ENCODE measurements at places on chromosomes 13 and 19.
A peak's percentile ranks its signal among the peaks of the same experiment; 100 is the strongest.

DNA sequence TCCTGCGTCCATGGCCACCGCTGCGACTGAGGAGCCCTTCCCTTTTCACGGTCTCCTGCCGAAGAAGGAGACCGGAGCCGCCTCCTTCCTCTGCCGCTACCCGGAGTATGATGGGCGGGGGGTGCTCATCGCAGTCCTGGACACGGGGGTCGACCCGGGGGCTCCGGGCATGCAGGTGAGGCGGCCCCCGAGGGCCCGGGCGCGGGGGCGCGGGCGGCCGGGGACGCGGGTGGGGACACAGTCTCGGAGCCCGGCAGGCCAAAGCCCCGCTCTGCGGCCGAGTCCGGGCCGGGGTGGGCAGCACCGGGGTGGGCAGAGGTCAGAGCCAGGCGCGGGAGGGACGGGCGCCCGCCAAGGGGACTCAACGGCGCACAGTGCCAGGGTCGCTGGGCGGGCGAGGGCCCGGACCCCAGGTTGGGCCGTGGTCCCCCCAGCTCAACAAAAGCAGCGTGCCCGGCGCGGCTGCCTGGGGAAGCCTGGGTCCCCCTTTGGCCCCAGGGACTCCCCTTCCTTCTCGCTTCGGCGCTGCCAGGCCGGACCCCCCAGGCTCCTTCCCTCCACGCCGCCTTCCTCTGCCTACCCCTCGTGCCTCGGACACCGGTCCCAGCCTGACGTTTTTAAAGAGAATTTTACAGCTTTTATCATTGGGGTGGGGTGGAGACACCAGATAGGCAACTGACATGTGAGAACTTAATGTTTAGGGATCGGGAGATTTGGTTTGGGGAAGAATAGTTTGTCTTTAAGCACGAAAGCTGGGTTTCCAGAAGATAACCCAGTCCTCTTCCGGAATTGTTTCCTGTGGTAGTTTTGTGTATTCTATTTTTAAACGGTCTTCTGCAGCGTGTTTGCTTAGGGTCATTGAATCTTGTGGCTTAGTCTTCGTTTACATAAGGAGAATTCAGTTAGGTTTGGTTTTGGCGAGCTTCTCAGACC lies 509 bp downstream of the TPP2 start:
- peak; percentile 15 for DNase-seq

DNA sequence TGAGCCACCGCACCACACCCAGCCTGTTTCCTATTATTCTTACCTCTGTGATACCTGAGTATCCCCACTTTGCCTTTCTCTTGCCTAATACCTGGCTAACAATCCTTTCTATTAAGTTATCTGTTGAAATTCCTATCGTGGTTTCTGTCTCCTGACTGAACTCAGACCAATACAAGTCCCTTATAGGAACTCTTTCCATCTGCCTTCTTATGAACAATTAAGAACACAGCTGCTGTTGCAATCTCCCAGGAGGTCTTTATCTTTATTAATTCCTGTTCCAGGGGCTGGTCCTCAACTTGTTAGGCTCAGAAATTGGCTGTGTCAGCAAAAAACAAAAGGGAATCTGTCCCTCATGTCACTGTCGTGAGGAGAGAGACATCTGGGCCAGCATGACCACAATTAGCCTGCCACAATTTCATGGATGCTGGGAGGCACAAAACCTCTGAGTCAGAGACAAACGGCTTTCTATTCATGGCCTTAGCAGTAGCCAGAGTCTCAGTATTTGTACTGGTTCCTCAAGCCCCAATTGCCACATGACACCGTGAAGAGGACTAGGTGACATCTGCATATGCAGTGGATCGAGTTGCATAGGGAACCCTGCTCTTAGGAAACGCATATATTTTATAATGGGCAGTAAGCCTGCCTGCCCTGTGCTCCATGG lies 58.2 kb downstream of the NUFIP1 start:
- no peak for DNase-seq

- DNase-seq, result no peak
Observed at GRCh38 chr13:111659842-111660241, 339.4 kb downstream of the TEX29 start.

DNA sequence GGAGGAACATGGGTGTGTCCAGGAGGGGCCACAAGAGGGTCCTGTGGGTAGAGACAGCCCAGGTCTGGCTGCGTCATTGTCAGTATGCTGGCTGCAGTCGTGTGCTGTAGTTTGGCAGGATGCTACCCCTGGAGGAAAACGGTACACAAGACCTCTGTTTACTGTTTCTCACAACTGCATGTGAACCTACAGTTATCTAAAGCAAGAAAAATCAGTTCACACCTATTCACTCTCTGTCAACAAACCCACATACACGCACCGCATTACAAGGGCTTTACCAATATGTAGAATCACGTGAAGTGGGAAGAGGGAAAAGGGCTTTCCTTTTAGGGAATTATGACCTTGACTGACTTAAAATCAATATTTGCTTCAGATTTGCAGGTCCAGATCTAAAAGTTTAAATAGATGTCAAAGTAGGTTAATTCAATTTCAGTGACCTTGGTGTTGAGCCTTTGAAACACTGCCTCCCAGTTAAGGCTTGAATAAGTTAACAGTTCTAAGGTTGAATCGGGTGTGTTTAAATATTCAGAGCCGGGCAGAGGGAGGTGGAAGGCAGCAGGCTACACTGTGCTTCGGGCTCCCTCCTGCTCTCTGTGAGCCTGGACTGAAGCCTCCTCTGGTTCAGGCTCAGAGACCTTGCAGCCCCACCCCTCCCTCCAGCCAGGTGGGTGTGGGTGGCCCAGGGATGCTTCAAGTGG lies 17.2 kb upstream of the MCF2L start:
- no peak for DNase-seq

DNA sequence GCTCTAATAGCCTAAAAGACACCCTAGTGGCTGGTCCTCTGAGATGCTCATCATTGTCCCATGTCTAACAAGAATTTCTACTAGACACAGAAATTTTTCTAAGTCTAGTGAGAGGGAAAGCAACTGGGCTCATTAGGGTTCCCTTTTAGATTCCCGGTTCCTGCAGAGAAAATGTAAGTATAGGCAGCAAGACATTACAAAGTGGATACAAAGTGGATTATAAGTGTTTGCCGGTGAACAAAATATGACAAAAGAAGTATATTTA lies 20.8 kb upstream of the TMTC4 start:
- no peak for DNase-seq

- no peak for DNase-seq
Observed at GRCh38 chr13:102191951-102192502, 209.8 kb downstream of the FGF14 start.

DNA sequence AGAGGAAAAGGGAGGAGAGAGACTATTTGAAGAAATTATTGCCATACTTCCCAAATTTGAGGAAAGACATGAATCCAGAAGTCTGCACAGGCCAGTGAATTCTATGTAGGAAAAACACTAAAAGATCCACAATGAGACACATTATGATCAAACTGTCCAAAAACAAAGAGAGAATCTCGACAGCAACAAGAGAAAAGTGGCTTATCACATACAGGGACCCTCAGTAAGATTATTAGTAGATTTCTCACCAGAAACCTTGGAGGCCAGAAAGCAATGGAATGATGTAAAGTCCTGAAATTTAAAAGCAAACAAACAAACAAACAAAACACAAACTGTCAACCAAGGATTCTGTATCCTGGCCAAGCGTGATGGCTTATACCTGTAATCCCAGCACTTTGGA lies 55.7 kb upstream of the IL17D start:
- DNase-seq, result no peak

DNA sequence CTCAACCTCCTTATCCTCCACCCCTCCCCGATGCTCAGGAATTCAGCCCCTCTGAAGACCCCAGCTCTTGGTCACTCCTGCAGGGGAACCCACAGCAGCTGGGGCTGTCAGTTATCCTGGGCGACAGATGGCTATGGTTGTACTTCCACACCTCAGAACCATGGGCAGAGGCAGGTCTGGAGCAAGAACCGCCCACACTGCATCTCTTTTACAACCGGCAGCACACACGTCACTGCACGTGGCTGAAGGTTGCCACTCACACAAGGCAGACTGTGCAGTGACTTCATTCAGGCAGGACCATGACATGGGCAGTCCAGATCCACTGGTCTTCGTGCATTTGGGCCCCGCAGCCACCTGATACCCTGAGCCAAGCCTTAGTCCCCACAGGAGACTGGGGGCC lies 21.5 kb upstream of the SDHAF1 start:
- no peak for DNase-seq

DNA sequence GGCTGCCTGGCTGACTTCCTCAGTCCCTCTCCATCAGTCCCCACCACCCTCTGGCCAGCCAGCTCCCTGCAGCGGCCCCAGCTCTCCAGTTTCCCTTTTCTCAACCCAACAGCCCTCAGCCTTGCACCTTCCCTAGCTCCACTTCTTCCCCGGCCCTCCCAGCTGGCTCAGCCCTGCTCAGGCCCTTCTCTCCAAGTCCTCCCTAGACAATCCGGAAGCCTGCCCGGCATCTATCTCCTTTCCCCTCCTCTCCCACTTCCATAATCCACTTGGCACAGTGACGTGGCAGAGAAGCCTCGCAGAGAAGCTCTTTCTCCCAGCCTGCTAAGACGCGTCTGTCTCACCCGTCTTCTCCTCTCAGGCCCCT lies 1.1 kb downstream of the UBXN6 start:
- DNase-seq, result no peak

GRCh38 chr13:98976338-98976737 lies 1.5 kb downstream of the DOCK9 start:
- DNase-seq, result no peak

- DNase-seq, result no peak
Observed at GRCh38 chr13:32042551-32042950, 11.0 kb downstream of the FRY start.

- no peak for DNase-seq
Observed at GRCh38 chr13:43401361-43401760, 378.0 kb downstream of the DNAJC15 start.

GRCh38 chr19:32719611-32720059 lies at the start of gene TDRD12:
TSS of gene TDRD12 (plus strand) at chr19:32719767. CDS start at chr19:32720073, 306 bp downstream.
- DNase-seq, result no peak

DNA sequence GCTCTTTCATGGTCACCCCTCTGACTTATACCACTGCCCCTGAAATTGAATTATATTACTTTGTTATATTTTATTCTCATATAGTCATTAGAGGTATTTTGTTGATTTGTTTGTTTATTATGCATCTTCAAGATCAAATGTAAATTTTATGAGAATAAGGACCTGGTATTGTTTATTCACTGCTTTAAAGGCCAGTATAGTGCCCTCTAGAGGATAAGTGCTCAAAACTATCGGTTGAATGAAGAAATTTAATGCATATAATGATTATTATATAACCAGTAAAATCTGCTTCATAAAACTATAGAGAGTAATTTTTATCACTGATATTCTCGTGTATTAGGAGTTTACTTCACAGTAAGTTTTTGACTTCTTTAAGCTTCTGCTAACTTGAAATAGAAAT lies 1401.9 kb downstream of the SLITRK1 start:
- DNase-seq, result no peak

GRCh38 chr13:101624210-101624922 lies 171.9 kb downstream of the ITGBL1 start:
- DNase-seq, result no peak

GRCh38 chr19:8517551-8518442 lies 3.8 kb upstream of the ZNF414 start:
- DNase-seq, result no peak

Measured in stimulated activated CD4-positive, alpha-beta T cell treated with anti-CD3 and anti-CD28 coated beads, Interleukin-12 subunit alpha, Interleukin-12 subunit beta, amount 100 ng/mL, for 4 hours (primary cell).